ENCODE measurements at places on chromosomes 5 and 9.
A peak's percentile ranks its signal among the peaks of the same experiment; 100 is the strongest.

DNA sequence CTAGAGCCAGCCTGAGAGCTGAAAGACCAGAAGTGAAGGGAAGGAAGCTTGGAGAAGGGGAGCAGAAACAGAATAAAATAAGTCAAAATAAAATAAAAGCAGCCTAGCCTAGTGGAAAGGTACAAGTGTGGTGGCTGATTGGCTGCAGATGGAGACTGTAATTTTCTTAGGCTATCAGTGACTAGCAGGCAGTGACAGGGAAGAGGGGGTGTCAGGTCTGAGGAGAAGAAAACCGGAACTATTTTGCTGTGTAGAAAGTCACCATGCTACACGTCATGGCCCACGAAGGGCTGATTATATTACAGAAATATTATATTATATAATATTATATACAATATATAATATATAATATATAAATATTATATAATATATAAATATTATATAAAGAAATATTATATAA lies 98.1 kb upstream of the TAF11L2 start:
- no peak for DNase-seq

GRCh38 chr9:69155341-69156030 lies 18.6 kb upstream of the TJP2 start:
- DNase-seq: no peak

DNA sequence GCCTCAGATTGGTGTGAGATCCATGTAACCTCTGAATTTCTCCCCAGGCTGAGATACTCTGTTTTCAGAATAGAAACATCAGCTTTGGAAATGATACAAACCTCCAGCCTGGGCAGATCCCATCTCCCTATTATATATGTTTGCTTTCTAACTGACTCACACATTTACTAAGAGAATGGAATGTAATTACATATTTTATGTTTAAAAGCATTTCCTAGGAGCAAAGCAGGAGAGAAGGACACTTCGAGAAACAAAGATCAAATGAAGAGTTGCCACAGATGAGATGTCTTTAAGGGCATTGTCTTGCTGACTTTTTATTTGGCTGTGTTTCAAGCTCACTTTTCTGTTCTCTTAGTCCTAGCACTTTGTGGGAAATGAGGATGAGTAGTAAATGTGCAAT lies 96.3 kb downstream of the CDH18 start:
- DNase-seq: no peak

- DNase-seq: peak; percentile 6
Observed at GRCh38 chr5:157108976-157109375, at the start of gene HAVCR2. HAVCR2 (minus strand) TSS chr5:157109044; CDS start chr5:157108983, 61 bp downstream.

GRCh38 chr5:91030521-91031401 lies 352.4 kb downstream of the ARRDC3 start:
- DNase-seq: no peak

DNA sequence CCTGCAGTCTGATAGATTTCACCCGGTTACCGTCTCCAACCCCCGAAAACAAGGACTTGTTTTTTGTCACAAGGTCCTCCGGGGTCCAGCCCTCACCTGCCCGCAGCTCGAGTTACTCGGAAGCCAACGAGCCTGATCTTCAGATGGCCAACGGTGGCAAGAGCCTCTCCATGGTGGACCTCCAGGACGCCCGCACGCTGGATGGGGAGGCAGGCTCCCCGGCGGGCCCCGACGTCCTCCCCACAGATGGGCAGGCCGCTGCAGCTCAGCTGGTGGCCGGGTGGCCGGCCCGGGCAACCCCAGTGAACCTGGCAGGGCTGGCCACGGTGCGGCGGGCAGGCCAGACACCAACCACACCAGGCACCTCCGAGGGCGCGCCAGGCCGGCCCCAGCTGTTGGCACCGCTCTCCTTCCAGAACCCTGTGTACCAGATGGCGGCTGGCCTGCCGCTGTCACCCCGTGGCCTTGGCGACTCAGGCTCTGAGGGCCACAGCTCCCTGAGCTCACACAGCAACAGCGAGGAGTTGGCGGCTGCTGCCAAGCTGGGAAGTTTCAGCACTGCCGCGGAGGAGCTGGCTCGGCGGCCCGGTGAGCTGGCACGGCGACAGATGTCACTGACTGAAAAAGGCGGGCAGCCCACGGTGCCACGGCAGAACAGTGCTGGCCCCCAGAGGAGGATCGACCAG lies 121.3 kb downstream of the DAB2IP start:
- no peak for DNase-seq

GRCh38 chr5:171986772-171987171 lies 19.7 kb downstream of the FBXW11 start:
- no peak for DNase-seq

DNA sequence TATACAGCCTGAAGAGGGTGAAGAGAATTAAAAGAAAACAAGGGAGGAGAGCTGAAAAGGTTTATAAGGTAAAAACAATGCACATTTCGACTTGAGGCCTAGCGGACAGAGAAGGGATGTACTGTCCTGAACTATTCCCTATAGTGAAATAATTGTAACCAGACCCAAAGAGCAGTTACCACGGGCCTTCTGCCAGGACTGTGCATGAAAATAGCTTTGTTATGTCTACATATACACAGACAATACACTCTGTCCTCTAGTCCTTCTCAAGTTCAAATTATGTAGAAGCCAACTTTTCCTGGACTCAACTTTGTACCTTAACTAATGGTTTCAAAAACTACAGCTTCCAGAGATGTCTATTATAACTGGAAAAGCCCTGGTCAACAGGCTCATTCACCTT lies 223.7 kb downstream of the PCSK5 start:
- no peak for DNase-seq

- DNase-seq: no peak
Observed at GRCh38 chr9:68975365-68976043, 38.4 kb downstream of the PRKACG start.

DNA sequence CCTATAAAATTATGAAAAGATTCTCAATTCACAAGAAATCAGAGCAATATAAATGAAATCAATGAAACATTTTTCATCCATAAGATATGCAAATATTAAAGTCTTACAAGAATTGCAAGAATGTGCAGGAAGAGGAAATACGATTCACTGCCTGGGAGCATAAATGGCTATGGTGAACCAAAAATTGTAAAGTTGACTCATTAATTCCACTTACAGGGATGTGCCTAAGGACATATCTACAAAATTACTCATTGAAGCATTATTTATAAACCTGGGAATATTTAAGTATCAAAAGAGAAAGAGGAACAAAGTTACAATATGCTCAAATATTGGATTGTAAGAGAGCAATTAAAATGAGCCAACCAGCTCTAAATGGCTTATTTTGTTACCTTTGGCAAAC lies 6.9 kb upstream of the NIPSNAP3A start:
- DNase-seq: no peak

GRCh38 chr5:176678584-176678983 lies 31.3 kb downstream of the TSPAN17 start:
- DNase-seq: no peak

DNA sequence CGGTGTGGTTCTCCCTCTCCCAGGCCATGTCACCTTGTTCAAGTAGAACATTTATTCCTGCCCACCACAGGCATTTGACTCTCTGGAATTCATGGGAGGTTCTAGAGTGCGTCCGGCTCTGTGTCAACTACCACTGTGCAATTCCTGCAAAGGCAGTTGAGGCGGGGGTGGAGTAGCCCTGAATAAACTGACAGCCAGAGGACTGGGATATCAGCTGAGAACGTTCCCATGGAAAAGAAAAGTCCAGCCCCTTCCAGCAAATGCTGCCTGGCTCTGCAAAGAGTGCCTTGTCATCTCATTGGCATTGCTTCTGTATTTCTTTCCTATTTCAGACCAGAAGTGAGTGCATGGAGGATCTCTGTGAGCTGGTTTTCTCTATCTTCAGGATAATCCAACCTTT lies 18.9 kb upstream of the MEGF9 start:
- DNase-seq: no peak

GRCh38 chr5:158953929-158954534 lies 145.7 kb downstream of the EBF1 start:
- no peak for DNase-seq

- no peak for DNase-seq
Observed at GRCh38 chr5:156328161-156328560, 1.2 kb downstream of the SGCD start.

GRCh38 chr9:74824654-74825053 lies 63.1 kb downstream of the TRPM6 start:
- no peak for DNase-seq

DNA sequence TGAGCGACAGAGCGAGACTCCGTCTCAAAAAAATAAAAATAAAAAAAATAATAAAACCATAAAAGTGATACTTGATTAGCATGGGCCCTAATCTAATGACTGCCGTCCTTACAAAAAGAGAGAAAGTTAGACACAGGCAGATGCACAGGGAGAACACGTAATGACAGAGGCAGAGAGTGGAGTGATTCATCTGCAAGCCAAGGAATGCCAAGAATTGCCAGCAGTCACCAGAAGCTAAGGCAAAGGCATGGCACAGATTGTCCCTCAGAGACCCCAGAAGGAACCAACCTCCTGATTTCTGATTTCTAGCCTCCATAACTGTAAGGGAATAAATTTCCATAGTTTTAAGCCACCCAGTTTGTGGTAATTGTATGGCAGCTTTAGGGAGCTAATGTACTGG lies 79.6 kb upstream of the FREM1 start:
- no peak for DNase-seq

DNA sequence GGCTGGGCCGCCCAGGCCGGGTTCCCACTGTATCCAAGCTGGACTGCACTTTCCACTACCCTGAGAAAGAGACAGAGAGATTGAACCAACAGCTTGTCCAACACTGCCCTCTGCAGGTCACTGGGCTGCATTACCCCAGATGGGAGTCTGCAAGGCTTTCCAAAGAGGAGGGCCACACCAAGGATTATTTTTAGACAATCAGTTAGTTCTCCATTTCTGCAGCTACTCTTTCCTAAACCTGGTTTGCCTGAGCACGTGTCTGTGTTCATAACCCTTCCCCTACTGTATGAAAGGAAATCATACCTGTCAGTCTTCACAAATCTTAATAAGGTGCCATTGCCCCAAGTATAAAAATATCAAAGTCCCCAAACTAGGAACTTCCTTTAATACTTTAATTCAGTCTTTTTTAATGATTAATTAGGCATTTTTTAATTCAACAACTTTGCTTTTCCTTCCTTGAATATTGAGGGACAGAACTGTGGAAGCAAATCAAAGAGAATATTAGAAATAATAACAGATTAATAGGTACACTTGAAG lies 13.4 kb upstream of the FGF1 start:
- DNase-seq: peak; percentile 61

DNA sequence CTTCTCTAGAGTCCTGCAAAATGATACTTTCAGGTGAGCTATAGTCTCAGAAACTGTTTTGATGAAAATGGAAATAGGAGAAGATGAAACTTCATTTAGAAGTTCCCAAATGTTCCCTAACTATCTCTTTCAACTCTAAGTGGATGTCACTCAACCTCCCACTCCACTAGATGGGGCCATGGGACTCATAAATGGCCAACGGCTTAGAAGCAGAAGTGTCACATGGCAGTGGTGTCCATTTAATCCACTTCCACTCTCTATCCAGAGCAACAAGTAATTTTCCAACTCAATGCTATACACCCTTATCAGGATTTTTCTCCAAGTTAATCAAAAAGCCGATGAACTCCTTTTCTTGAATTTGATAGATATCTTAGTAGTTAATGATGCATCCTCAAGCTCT lies 295.7 kb downstream of the EDIL3 start:
- DNase-seq: no peak

GRCh38 chr5:175052351-175052750 lies 328.0 kb downstream of the MSX2 start:
- no peak for DNase-seq

DNA sequence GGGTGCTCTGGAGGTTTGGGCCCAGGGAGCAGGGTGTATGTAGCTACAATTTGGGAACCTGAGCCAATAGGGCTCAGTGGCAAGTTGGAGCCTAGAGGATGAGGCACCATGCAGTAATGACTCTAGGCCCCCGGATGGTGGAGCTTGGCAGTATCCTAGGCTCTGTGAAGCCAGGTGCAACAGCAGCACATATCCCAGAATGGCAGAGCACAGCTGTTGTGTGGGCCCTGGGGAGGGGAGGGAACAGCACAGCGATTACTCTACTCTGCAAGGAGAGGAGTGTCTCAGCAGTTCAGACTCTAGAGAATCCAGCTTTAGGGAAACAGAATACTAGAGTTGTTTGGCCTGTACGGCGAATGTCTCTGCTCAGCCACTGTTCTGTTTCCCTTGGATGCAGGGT lies 56.1 kb downstream of the LRRTM2 start:
- no peak for DNase-seq

- no peak for DNase-seq
Observed at GRCh38 chr5:133236541-133236951, 184.7 kb downstream of the HSPA4 start.

- DNase-seq: no peak
Observed at GRCh38 chr9:38164659-38165221, 95.7 kb upstream of the SHB start.

DNA sequence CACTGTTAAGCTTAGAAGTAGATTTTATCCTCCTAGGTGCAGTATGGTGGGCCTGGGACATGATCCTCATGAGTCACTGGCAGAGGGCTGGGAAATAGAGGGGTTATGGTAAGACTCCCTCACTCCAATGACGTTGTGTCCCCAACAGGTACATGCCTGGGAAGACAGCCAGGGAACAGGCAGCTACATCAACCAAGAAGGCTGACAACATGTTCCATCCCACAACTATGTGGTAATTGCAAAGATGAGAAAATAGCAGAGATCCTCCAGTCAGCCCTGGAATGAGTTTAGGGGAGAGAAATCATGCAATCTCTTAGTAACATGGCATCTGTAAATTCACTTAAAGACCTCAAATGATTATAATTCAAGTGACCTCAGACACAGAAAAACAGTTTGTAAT lies 114.4 kb upstream of the LIFR start:
- DNase-seq: no peak

- DNase-seq: no peak
Observed at GRCh38 chr9:35691334-35691650, 1.6 kb upstream of the TPM2 start.

DNA sequence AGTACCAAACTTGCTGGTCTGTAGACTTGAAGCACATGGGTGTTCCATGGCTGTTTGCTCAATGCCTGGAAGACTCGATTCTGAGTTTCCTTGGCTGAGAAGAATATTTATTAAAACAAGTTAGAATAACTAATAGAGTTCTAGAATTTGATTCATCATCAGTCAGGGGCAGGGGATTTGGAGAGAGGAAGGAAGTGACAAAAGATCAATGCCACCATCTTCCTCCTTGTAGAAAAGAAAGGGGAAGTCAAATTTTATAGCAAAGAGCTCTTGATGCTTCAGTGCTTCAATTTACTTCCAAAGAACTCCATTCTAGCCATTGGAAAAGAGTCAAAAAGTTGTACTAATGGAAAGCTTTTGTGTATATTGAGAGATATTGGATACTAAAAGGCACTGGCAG lies 236.3 kb downstream of the MCTP1 start:
- no peak for DNase-seq

- peak; percentile 50 for DNase-seq
Observed at GRCh38 chr9:3240656-3241268, 285.0 kb downstream of the RFX3 start.

- DNase-seq: no peak
Observed at GRCh38 chr5:56557198-56557597, 258.2 kb upstream of the MAP3K1 start.
